ENCODE measurements at places on chromosomes 4 and X.

GRCh38 chr4:175453456-175453855 lies 358.6 kb downstream of the GPM6A start:
- DNase-seq = peak; percentile 34

DNA sequence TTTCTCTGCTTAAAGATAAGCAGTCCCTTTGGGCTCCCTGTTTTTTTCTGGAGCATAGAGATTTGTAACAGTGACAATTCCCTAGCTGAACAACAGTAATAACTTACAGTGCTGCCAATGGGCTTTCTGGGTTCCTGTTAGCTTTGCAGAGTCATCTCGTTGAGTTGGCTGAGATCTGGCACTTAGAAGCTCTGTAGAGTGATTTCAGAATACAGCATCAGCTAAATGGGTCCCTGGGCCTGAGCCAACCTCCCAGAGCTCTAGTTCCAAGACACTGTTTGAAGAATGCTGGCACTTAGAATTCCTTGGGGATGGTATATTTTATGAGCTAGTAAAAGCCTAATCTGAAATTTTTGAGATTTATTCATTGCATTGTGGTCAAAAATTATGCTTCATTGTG lies 43.5 kb upstream of the SERTM2 start:
- DNase-seq = no peak

DNA sequence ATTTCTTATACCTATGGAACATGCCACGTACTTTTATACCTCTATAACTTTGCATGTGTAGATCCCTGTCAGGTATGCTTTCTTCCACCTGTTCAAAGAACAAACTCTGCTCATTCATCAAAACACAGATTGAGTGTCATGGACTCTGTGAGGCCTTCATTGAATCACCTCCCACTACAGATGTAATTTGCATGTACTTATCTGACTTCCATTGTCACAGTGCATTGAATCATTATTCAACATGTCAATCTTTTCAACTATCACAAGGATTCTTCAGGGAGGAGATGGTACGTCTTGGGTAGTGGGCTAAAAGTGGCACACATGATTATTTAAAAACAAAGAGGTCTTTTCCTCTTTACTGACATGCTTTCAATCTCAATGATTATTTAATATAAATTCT lies 24.1 kb downstream of the SPOCK3 start:
- DNase-seq = no peak

DNA sequence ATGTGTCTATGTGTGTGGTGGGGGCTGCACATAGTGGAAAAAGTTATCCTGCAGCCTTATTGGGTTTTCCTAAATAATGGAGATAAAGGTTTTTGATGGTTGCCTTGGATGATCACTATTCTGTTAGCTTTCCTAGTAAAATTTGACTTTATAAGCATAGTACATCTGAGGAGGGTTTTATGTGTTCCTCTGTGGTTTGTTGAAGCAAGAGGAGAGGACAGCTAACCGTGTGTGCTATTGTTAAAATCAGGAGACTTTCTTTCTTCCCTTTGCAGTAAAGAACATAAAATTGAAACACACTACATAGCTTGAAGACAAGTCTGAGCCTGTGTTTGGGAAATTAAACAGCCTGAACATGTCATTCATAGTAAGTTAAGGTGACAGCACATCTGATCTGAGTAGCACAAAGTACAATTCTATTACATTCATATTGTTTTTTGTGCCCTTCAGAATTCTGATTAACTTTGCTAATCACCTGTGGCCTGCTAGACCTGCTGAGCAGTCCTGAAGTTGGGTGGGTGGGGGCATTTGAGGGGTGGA lies 36.8 kb downstream of the C4orf51 start:
- DNase-seq = no peak

DNA sequence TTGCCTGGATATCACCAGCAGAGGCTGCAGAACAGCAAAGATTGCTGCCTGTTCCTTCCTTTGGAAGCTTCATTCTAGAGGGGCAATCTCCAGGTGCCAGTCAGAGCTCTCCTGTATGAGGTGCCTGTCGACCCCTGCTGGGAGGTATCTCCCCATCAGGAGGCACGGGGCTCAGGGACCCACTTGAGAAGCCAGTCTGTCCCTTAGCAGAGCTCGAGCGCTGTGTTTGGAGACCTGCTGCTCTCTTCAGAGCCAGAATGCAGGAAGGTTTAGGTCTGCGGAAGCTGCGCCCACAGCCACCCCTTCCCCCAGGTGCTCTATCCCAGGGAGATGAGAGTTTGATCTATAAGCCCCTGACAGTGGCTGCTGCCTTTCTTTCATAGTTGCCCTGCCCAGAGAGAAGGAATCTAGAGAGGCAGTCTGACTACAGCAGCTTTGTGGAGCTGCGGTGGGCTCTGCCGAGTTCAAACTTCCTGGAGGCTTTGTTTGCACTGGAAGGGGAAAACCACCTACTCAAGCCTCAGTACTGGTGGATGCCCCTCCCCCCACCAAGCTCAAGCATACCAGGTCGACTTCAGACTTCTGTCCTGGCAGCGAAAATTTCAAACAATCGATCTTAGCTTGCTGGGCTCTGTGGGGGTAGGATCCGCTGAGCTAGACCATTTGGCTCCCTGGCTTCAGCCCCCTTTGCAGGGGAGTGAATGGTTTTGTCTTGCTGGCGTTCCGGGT lies 57.9 kb downstream of the DKK2 start:
- DNase-seq = peak; percentile 55

DNA sequence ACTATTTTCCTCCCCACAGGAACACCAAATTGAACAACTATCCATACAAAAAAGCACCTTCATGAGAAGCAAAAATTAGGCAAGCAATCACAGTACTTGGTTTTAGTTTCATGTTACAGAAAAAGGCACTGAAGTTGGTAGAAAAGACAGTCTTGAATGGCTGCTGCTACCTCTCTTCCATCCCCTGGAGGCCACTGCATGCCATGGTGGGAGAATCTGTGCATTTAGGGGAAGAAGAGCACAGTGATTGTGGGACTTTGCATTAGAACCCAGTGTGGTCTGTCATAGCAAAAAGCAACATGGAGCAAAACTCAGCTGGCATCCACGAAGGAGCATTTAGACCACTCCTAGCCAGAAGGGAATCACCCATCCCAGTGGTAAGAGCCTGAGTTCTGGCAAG lies 941.9 kb downstream of the PCDH18 start:
- DNase-seq = no peak

DNA sequence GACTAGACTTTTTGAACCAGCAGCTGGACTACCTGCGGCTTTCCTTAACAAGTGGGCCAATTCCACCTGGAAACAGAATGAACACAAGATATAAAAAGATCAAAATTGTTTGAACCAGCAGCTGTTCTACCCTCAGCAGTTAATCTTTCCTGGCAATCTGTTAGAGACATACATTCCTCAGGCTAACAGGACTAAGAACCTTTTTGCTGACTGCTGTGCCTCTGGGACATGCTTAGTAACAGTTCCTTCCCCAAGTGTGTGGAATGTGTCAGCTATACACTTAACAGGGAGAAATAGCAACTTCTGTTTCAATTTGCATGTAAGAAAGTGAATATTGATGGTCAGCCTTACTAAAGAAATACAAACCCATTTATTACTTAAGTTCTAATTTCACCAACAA lies 554.4 kb downstream of the ARAP2 start:
- peak; percentile 31 for DNase-seq

DNA sequence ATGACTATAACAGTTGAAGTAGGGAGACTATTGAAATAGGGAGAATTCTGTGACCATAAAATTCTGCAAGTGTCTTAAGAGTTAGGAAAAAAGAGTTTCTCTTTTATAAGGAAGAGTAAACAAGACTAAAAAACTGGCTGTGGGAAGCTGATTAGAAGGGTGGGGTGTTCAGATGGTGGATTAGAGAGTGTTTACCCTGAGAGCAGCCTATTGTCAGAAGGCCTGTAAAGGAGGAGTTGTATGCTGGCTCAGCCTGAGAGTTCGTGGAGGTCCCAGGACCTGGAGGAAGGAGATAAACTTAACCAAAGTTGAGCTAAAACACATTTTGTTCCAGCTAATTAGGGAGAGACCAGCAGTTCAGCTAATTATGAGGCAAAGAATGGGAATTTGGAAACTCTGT lies 629.7 kb downstream of the PCDH7 start:
- no peak for DNase-seq

GRCh38 chr4:149292425-149293007 lies 523.1 kb downstream of the IQCM start:
- DNase-seq = no peak

GRCh38 chrX:123603491-123603890 lies 129.4 kb downstream of the THOC2 start:
- DNase-seq = no peak

- DNase-seq = peak; percentile 22
These were observed 48.6 kb upstream of the GYPA start for GRCh38 chr4:144189121-144189520.

DNA sequence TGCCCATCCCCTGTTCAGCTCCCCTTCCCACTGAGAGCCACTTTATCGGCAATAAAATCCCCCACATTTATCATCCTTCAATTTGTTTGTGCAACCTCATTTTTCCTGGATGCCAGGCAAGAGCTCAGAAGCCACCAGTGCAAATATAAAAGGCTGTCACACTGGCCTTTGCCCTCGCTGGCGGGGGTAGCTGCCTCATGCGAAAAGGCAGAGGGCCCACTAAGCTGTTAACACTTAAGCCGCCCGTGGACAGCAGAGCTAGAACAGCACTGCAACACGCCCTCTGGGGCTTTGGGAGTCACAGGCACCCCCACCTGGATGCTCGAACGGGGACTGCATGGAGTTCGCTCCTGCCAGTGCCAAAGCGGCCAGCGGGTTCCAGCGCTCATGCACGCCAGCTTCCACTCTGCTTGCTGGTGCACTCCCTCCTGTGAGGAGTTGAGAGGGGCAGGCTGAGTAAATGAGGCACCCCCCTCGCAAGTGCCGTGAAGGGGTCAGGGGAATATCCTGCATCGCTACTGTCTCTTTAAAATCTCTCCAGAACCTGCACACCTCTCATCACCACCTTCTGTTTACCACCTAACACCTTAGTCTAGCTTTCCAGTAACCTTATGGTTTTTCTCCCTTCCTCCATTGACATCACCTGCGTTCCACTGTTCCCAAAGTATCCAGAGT lies 99.5 kb downstream of the SORBS2 start:
- no peak for DNase-seq

DNA sequence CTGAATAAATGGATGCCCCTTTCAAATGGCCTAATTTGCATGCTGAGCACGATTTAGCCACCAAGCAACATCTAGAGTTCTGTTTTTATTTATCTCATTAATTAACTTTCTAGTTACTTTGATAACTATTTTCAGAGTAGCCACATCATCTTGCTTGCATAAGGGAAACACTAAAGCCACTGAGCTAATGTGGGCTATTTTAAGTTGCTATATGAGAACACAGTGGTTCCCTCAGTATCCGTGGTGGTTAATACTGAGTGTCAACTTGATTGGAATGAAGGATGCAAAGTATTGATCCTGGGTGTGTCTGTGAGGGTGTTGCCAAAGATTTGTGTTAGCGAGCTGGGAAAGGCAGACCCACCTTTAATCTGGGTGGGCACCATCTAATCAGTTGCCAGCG lies 25.4 kb upstream of the HPSE start:
- DNase-seq = no peak

- DNase-seq = no peak
These were observed 1.4 kb downstream of the GATA1 start for GRCh38 chrX:48787505-48788443.

DNA sequence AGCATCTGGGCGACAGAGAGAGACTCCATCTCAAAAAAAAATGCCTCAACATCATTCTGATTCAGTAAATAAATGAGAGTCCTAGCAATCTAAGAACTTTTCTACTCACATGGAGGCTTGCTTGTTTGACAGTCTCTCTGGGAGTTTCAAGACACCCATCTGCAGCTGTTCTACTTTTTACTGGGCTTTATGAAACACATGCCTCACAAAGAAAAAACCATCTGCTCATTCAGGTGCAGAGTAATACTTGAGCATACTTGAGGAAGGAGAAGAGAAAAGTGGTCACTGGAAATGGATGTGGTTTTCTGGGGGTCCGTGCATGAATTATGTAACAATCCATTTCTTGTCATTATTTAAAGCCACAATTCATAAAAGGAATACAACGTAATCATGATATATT lies 87.1 kb upstream of the DDX53 start:
- no peak for DNase-seq

- no peak for DNase-seq
These were observed 593 bp downstream of the ELF4 start for GRCh38 chrX:130109429-130110378.

GRCh38 chr4:141346144-141346543 lies 125.4 kb downstream of the ZNF330 start:
- DNase-seq = peak; percentile 50

DNA sequence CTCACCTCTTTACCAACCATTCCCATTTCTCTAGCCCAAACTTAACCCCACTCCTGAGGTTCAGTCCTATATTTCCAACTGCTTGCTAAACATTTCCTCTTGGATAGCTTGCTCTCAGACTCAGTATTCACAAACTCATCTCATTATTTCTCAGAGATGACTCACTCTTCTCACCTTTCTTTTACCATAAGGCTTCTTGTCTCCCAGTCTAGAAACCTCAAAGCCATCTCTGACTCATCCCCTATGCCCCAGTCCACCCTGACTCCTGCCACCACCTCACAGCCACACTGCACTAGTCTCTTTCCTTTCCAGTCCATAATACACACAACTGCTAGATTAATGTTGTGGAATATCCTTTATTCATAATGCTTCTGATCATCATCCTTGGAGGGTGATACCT lies 4.8 kb downstream of the FRMPD3 start:
- DNase-seq = no peak

GRCh38 chr4:157010630-157011029 lies 39.0 kb upstream of the PDGFC start:
- no peak for DNase-seq

DNA sequence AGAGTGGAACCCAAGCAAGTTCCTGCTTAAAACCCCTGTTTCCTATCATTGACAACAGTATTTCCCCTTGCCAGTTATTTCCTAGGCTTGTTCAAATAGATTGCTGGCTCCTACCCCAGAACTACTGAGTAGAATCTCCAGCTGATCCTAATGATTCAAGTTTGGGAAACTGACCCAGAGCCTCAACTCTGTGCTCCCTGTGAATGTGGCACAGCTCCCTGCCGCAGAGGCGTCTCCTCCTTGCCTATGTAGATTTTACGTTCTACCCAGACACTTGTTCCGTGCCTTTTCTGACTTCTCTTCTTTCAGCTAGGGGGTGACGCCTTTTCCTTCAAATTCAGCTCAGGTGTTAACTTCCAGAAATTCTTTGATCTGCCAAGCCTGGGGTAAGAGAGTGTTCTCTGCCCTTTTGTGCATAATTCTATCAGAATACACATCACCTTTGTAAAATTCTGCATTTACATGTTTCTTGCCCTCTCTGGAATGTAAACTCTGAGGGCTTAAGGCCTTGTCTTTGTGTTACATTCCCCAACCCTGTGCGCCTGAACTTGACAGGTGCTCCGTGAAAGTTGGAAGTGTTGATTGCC lies 4.4 kb downstream of the LSM6 start:
- DNase-seq = peak; percentile 60

Measured in mesendoderm (in vitro differentiated cells).